ENCODE measurements at places on chromosomes 13 and 19. TPM values are rescaled to one million over a fixed set of nuclear protein-coding genes. Genes with fewer than 3 reads are reported as not detected.

Gene IGSF23
- not detected for polyA plus RNA-seq

DNA sequence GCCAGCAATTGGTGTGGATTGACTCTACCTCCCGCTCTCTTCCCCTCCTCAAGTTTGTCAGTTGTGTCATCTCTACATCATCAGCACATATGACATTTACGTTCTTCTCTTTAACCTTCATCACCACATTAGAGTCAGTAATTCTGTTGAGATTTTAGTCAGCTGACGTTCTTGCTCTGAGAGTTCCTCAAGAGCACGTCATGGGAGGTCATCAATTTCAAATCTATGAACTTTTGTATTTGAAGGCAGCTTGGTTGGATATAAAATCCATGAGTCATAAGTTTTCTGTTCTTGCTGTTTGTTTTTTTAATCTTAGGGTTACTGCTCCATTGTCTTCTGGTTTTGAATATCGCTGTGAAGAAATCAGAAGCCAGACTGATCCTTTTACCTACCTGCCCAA is 21.8 kb upstream of the ARGLU1 start:
- no peak for DNase-seq

DNA sequence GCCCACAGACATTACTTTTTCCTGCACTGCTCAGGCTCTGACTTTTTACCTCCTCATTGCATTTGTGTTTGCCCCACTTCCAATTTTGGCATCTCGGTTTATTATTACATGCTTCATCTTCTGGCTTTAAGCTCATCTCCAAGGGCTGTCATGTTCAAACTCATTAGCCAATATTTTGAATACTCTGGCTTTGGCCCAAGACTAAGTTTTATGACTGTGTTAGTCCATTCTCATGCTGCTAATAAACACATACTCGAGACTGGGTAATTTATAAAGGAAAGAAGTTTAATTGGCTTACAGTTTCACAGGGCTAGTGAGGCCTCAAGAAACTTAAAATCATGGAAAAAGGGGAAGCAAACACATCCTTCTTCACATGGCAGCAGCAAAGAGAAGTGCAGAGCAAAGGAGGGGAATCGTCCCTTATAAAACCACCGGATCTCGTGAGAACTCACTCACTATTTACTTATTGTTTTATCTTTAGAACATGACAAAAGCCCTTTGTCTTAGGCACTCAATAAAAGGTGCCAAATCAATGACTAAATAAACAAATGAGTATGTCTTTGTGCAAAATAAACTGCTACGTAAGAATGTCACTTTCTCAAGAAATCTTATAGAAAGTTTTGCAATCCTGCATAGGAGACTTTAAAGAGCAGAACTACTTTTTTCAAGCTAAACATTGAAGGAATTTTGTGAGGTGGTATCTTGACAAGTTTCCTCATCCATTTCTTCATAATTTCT is 233.4 kb upstream of the SPRY2 start:
- no peak for DNase-seq

DNA sequence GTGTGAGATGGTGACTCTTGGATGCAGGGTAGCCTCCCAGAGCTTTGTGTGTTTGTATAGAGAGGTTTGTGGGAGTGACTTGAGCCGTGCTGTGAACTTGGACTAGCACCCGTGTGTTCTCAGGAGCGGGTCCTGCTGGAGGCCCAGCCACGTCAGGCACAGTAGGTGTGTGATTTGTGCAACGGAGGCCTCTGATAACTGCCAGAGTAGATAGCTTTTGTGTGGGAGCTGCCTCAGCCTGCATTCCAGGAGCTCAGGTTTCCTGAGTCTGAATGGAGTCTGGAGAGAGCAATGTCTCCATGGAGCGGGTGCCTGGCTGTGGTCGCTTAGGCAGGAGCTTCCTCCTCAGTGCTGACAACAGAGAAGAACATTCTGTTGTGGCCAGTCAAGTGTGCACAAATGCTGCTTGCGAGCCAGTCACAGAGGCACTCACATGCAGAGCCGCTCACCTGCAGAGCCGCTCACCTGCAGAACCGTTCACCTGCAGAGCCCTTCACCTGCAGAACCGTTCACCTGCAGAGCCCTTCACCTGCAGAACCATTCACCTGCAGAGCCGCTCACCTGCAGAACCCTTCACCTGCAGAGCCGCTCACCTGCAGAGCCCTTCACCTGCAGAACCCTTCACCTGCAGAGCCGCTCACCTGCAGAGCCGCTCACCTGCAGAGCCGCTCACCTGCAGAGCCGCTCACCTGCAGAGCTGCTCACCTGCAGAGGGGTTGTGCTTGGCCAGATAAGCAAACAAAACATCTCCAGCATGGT is 32.6 kb downstream of the TFDP1 start:
- peak; percentile 16 for DNase-seq

DNA sequence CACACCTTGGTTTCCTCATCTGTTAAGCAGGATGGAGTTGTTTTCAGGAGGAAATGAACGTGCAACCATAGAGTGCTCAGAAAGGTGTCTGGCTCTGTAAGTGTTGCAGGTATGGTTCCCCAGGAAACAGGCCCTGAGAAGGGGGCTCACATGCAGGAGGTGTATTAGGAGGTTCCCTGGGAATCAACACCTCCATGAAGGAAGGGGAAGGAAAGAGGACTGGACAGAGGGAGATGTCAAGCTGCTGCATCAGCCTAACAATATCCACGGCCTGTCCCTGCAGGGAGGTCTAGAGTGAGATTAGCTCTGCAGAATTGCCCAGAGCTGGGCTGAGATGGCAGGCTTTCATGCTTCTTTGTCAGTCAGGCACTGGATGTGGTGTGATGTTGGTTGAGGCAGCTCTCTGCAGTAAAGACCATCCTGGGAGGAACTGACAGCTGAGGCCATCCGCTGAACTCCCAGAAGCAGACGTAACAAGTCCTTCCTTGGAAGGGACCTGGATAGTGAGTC is 373.3 kb downstream of the ZNF536 start:
- no peak for DNase-seq

Gene MBD3L3
- not detected for polyA plus RNA-seq

Gene CDC42EP5
- polyA plus RNA-seq, result 39.4 TPM

Gene SEMA6B
- polyA plus RNA-seq, result 46.1 TPM

DNA sequence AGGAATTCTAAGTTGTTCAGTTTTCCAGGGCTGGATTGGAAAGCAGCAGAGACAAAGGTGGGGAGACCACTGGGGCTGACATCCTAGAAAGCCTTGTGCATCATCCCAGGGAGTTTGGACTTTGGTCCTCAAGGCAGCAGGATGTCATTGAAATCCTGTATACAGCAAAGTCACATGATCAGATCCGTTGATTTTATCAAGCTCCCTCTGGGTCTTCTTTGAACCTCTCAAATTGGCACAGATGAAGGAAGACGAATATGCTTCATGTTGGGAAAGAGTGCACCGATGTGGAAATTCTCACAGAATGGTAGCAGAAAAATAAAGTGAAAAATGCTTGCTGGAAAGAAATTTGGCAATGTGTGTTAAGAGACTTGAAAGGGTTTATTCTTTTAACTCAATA is 149.8 kb upstream of the TMTC4 start:
- DNase-seq, result no peak

DNA sequence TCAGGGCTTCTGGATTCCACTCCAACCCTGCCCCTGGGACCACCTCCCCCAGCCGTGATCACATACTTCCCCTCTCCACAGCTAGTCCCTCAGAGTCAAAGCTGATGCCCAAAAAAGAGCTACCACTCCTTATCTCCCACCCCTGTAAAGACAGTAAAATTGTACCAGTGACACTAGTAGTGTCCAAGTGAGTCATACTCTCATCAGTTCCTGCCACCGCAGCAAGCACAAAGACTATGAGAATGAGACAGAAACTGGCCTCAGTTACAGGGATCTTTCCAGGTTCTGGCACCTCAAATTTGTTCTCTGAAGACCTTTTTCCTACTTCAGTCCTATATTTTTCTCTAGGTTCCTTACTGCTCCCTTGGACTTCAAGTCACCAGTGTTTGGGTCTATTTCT is 144.2 kb downstream of the SPRY2 start:
- DNase-seq, result no peak

All from muscle of leg (tissue), 16 donors.